ENCODE measurements at places on chromosomes 3 and 15.

GRCh38 chr15:65907661-65908060, 38.4 kb downstream of the RAB11A start:
- DNase-seq = no peak

DNA sequence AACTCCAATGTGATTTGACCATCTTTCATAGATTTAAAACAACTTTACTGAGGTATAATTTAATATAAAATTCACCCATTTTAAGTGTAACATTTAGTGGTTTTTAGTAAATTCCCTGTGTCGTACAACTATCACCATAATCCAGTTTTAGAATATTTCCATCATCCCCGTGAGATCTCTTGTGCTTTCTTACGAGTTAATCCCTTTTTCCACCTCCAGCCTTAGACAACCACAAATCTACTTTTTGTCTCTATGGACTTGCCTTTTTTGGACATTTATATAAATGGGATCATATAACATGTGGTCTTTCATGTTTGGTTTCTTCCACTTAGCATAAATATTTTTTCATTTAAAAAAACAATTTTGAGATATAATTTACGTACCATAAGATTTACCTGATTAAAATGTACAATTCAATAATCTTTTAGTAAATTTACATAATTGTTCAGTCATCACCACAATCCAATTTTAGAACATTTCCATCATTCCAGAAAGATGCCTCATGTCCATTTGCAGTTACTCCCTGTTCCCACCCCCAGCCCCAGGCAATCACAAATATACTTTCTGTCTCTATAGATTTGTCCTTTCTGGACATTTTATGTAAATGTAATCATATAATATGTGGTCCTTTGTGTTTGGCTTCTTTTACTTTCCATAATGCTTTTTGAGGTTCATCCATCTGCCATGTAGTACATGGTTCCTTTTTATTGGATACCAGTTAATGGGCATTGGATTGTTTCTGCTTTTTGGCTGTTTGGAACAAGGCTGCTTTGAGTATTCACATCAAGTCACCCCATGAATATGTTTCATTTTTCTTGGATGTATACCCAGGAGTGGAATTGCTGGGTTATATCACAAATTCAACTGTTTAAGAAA, 3.1 kb downstream of the OXSR1 start:
- no peak for DNase-seq

- no peak for DNase-seq
Observed at GRCh38 chr15:80942746-80943565, 46.7 kb downstream of the MESD start.

DNA sequence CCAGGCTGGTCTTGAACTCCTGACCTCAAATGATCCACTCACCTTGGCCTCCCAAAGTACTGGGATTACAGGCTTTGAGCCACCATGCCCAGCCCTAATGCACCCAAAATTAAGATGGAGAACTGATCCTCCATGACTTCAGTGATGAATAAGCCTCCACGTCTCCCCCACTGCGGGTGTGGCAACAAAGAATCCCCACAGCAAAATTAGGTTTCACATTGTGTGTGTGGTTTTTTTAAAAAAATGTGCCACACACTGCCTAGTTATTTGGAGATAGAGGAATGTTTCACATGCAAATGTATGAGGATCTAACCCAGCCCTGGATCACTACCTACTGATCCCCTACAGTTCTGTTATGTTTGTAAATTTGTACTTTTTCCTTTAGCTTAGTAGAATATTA, 17.3 kb downstream of the HDAC11 start:
- no peak for DNase-seq

GRCh38 chr15:41969851-41970431, 2.4 kb downstream of the EHD4 start:
- DNase-seq = no peak

DNA sequence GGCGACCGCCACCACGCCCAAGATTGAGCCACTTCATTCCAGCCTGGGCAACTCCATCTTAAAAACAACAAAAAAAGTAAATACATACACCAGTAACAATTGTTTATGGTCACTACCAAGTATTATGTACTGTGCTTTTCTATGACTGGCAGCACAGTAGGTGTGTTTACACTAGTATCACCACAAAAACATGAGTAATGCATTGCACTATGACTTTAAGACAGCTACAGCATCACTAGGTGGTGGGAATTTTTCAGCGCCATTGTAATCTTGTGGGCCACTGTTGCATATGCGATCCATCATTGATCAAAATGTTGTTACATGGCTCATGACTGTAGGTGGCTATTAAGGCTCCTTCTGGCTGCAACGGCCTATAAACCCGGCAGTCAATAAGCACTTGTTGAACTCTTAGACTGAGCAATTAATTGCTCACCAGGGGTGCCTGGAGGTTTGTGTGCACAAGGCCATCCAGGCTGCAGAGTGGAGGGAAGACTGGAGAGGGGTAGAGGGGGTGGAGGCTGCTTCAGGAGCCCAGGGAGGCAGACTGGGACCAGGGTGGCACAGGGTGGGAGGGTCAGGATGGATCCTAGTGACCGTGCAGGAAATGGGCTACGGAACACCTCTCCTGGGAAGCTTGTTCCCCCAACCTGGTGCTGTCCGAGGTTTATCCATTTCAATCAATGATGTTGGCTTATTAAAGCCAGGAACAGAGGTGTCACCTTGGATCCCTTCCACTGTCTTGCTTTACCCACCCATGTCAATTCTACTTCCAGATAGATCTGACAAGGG, 17.9 kb upstream of the COPG1 start:
- no peak for DNase-seq

DNA sequence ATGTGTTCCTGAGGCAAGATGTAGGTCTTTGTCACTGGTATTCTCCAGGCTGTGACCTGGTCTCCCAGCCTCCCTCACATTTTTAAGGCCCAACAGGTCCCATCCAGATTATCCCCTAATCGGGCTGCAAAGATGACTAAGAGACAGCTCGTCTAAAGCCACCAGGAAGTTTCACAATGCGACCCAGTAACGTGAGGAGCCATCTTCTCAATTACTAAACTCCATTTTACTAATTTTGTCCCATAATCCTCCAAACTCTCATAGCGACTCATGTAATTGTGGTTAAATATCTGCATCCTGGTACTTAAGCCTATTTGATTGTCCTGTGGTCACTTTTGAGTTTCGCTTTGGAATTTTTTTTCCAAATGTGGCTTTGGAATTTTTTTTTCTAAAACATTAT, 8.7 kb upstream of the PLA2G4F start:
- no peak for DNase-seq

GRCh38 chr3:77945320-77945719, 905.4 kb downstream of the ROBO2 start:
- no peak for DNase-seq
